ENCODE measurements at places on chromosomes 12 and 14.

DNA sequence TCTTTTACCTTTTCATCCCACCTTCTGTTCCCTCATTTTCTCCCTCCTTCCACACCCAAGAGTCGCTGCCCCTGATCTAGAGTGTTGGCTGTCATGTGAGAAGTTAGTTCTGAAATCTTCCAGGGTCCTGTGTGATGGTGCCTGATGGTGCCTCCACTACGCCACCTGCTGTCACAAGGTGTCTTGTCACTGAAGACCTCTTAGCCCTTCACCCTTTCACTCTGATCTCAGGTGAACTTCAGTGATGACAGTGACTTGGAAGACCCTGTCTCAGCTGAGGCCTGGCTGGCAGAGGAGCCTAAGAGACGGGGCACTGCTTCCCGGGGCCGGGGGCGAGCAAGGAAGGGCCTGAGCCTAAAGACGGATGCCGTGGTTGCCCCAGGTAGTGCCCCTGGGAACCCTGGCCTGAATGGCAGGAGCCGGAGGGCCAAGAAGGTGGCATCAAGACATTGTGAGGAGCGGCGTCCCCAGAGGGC lies 7.6 kb upstream of the PFDN5 start:
- DNase-seq, result peak; percentile 56

DNA sequence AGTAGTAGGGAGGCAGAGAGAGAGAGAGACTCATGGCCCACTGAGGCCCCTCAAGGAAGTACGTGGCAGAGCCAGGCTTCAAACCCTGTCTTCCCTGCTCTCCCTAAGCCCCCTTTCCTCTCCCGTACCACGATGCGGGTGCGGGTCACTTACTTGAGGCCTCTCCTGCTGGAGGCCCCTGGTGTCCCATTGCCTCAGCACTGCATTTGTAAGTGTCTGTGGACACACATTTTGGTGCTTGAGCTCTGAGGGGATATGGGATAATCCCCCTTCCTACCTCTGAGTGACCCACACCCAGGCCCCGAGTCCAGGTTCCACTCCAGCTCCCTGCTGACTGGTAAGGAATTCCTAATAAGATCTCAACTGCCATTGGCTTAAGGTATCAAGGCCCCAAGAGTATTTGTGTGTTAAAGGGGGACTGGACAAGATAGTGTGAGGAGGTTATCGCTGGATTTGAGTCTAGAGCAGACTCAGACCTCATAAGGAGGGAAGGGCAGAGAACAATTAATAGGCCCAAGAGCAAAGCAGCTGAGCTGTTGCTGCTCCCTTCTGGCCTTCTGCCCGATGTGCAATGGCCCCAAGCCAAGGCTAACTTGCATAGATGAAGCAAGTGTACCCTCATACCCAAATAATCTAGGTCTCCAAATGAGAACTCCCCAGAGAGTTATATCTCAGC lies 71.9 kb downstream of the CRACR2A start:
- no peak for DNase-seq

DNA sequence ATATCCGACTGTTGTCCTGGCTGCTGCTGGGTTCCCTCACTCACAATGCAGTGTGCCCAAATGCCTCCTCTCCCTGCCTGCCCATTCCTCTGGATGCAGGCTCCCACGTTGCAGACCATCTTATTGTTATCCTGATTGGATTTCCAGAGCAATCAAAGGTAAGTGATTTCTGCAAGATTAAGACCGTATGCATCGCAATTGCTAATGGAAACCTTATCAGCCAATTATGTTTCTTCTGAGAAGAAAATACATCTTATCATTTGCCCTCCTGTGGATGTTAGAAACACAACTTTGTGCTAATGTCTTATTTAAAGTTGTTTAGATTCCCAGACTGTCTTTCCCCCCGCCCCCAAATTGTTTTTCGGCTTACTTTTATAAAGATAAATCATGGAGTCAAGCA lies 98.1 kb downstream of the PRIMA1 start:
- DNase-seq, result no peak

GRCh38 chr12:40261937-40262336 lies 37.1 kb downstream of the LRRK2 start:
- no peak for DNase-seq

- DNase-seq, result no peak
Observed at GRCh38 chr14:60757567-60758002, 23.0 kb downstream of the MNAT1 start.

- no peak for DNase-seq
Observed at GRCh38 chr12:120263748-120264085, 1.8 kb downstream of the PXN start.

DNA sequence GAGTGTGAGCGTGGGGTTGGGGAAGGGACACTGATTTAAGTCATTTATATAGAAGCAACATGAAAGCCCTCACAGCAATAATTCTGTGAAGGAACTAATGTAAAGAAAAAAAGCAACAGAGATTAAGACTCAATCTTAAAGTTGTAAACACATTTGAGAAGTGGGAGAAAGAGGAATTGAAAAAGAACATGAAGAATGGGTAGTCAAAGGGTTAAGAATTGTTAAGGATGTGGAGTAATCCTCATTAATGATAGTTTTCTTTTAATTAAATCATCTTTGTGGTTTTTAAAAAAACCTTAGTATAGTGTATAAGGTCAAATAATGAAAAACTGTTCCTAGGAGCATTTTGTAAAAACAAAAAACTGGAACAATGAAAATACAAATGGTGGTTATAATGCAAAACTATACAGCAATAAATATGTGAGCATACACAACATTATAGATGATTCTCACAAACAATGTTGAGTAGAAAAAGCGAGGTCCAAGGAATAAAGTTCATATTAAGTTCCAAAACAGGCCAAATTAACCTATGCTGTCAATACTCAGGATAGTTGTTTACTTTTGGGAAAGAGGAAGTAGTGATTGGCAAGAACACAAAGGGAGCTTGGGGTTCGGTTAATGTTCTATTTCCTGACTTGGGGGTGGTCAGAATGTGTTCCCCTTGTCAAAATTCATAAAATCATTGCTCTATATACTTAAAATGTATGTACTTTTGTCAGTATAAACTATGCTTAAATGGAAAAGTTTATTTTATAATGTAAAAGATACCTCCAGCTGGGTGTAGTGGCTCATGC lies 120.4 kb upstream of the ATF7IP start:
- DNase-seq, result no peak

DNA sequence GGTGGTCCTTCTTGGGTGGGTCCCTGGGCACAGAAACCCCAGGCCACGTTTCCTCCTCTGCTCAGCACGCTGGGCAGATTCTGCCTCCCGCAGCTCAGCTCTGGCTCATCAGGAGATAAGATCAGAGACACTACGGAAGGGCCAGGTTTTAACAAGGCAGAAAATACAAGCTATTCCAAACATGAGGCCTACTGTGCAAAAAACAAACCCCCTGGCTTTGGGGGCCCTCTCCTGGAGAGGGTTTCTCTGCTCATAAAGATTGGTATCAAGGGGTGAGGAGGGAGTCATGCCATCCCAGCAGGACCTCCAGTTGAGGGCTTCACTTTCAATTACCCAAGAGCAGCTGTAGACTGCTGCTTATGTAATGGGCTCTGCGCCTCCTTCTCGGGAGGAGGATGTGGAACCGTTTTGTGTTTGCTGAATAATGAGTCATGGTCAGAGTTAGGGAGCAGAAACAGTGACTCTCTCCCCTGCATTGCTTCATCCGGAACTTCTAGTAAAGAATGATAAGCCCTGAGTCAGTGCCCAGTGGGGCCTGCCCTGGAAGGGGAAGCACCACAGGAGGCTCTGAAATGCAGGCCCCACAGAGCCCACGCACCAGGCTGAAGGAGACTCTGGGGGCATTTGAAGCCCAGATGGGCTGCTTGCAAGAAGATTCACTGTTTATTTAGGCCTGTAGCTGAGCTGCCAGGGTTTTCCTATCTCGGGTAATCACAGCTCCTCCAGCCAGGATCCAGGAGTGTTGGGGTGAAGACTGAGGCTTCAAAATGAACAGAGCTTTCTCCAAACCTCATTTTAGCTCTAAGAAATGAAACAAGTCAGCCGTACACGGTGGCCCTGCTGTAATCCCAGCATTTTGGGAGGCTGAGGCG lies 79.3 kb downstream of the SSPN start:
- DNase-seq, result no peak

DNA sequence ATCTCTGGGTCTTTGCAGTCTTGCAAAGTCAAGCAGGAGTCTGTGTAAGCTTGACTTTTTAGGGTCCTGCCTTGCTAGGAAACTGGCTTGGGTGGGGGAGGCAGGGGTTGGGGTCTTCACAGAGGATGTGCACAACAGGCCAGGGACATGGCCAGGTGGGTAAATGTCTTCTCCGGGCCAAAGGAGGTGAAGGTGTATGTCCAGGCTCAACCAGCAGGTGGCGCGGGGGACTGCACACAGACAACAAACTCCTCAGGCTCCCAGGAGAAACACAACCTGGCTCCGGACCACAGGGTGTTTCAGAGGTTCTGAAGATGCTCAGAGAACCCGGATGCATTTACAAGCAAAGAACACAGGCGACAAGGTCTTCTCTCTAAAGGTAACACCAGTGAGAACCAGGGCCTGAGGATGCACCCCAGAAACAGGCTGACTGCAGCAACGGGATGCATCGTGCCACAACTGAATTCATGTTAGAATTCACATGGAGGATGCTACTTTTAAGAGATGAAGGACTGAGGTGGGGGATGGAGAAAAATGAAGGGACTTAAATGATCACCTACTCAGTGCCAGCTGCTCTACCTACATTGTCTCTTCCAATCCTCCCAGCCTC lies 56.0 kb downstream of the PLEKHG3 start:
- DNase-seq, result peak; percentile 26

DNA sequence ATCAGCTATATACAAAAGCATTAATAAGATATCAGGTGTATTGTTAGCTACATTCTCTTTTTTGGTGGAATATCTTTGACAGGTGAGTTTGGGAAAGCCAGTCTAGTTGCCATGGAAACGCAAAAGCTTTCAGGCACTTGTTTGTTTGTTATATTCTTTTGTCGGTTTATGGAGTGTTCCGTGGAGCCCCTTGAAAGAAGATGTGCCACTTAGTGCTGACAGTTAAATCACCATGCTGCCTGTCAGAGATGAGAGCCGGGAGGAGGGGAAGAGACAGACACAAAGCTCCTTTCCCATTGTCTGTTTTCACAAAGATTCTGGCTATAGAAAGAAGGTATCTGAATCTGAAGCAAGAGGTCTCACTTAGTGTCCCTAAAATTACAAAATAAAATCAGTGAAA lies 170.8 kb downstream of the SNAPC1 start:
- no peak for DNase-seq

DNA sequence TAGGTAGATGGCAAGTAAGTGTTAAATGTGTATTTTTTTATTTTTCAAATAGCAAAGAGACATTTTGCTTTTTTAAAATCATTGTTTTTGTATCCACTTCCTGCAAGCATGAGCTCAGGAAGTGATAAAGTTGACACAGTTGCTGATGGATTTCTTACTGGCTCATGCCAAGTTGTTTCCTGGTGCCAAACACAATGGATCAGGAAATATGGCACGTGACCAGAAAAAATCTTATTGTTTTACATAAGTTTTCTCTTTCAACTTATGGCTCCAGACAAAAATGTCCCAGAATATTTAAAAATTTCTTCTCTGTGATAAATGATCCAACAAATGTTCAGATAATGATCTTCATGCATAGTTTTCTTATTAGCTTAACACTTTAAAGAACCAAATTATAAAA lies 1279.1 kb upstream of the FLRT2 start:
- DNase-seq, result no peak

DNA sequence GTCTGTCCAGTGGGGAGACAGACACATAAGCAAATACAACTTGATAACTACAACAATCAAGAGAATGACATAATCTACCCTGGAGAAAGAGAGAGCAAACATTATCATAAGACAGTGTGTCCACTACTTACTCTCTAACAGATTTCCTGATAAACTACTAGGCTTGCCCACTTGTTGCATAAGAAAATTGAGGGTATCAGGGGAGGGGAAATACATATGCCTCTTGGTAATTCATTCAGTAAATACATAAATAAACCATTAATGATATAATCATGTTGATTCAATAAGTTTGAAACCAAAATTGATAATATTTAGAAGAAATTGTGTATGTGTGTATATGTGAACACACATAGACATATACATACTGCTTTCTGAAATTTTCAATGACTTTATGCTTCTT lies 76.6 kb downstream of the ERGIC2 start:
- DNase-seq, result no peak

DNA sequence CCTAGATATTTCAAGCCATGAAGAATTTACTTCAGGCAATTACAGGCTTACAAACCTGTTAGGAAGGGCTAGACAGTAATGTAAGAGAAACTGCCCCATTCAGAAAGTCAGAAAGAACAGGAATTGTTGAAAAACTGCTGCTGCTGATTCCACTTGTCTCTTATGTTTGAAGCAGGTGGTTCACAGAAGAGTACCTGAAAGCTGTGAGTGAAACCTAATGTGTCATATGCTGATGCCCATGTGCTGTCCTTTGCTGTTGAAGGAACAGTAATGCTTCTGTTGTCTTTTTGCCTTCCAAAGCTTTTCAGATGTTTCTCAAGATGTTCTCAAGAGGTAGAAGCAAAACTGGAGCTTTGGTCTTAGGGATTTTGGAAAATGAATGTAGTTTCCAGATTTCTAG lies 39.0 kb downstream of the MNAT1 start:
- DNase-seq, result no peak

DNA sequence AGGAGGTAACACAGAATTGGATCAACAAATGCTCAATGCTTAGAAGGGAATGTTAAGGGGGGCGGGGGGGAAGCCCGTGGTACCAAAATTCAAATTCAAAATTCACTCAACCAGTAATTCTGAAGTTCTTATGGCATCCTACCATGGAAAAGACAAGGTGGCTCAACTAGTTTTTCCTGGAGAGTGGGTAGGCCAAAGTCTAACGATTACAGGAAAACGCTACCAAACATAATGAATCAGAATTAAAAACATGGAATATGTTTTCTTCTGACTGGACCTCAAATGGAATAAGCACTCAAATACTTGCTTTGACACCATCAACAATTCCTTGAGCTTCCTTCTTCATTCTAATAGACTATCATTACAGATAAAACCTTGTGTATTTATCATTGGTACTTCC lies 2.3 kb downstream of the NACA start:
- DNase-seq, result no peak

- DNase-seq, result no peak
Observed at GRCh38 chr12:104799458-104799857, 158.6 kb downstream of the SLC41A2 start.

DNA sequence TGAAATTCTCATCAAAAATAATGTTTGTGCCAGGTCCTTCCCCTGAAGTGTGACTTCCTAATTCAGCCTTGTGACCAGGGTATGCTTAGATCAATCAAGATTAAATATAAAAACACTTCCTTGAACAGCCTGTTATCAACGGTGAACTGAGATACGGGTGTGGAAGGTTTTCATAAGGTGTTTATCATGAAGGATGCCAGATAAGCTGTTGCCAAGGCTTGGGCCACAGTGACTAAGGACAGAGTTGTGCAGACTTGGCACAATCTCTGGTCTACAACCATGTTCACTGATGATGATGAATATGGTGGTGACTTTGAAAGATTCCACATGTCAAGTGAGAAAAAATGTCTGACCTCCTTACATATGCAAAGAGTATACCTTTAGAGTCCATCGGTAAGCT lies 51.3 kb upstream of the LIN7A start:
- no peak for DNase-seq

- DNase-seq, result no peak
Observed at GRCh38 chr14:99348816-99349614, 77.0 kb upstream of the BCL11B start.

- no peak for DNase-seq
Observed at GRCh38 chr12:67752226-67752732, 103.7 kb downstream of the DYRK2 start.

- DNase-seq, result no peak
Observed at GRCh38 chr12:14883686-14884085, 2.0 kb downstream of the MGP start.
